Epithelial cell of umbilical artery (primary cell): ENCODE measurements at places on chromosomes 12 and 14. TPM values are rescaled to one million over a fixed set of nuclear protein-coding genes. Genes with fewer than 3 reads are reported as not detected.

The MFAP5 gene
- total RNA-seq = not detected in 2 replicates

The HOXC13 gene
- not detected in 2 replicates for total RNA-seq

The FKBP11 gene
- total RNA-seq = 18.4 and 21.4 TPM in 2 replicates

The NTF3 gene
- 0.32 TPM in 1 of 2 replicates, not detected in the other for total RNA-seq

The APOF gene
- not detected in 2 replicates for total RNA-seq

The TPH2 gene
- total RNA-seq = under 0.01 TPM in 1 of 2 replicates, not detected in the other

The ALDH1L2 gene
- 2.9 and 7.0 TPM in 2 replicates for total RNA-seq

The HVCN1 gene
- 3.6 and 7.4 TPM in 2 replicates for total RNA-seq

The SYNE3 gene
- total RNA-seq = 5.5 and 10.8 TPM in 2 replicates

The FGF23 gene
- total RNA-seq = not detected in 2 replicates

The TAS2R31 gene
- 5.2 and 6.8 TPM in 2 replicates for total RNA-seq

The ASPG gene
- total RNA-seq = not detected in 2 replicates
